Fibroblast of skin of abdomen (primary cell): ENCODE measurements at places on chromosomes 7 and 10.

DNA sequence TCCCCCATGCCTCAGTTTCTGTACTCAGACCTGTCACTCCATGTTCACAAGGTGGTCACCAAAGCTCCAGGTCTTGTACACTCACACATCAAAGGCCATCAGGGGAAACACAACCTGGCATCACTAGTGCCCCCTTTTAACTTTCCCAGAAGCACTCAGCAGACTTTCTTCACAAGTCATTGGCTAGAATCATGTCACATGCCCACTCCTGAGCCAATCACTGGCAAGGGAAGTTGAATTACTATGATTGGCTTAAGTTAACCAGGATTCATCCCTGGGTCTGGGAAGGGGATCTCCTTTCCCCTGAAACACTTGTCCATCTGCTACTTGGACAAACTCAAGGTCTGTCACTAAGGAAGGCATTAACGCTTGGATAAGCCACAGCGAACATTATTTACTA is 193.8 kb upstream of the PLXNA4 start:
- no peak for DNase-seq

DNA sequence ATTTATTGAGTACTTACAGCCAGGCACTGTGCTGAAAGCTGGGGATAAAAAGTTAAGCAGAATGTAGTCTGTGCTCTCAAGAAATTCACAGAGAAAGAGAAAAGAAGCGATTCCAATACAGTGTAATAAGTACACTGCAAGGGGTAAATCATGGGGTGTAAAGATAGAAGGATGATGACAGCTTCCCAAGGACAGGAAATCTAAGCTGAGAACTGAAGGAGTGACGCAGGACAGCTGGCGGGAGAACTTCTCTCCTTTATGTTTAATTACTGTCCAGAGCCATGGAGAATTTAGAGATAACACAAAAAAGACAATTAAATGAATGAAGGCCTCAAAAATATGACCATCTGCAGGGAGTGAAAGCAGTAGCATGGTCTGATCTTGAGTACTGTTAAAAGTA is 34.8 kb downstream of the C7orf33 start:
- no peak for DNase-seq

- DNase-seq = peak; percentile 1
These were observed 239.1 kb downstream of the PHF14 start for GRCh38 chr7:11212816-11213215.

DNA sequence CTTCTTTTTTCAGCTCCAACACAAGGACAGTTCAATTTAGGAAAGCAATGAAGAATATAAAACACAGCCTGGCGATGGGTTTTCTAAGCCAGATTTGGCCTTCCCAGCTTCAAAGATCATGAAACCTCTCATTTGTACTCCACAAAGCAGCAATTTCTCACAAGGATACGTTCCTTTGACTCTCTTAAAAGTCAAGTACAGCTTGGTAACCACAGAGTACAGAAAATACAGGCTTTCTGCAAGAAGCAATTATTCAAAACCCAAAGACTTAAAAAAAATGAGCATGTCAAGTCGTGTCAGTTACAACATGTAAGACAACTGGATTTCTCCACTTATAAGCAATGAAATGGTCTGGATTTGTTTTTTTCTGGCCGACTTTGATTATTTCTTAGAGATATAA is 321.4 kb downstream of the FGFR2 start:
- no peak for DNase-seq

- DNase-seq = no peak
These were observed 143.7 kb downstream of the PTPRN2 start for GRCh38 chr7:158443688-158444483.

- no peak for DNase-seq
These were observed 15.9 kb upstream of the STOX1 start for GRCh38 chr10:68811314-68812009.

GRCh38 chr10:115417585-115418265 is 324.6 kb downstream of the ATRNL1 start:
- DNase-seq = peak; percentile 58

DNA sequence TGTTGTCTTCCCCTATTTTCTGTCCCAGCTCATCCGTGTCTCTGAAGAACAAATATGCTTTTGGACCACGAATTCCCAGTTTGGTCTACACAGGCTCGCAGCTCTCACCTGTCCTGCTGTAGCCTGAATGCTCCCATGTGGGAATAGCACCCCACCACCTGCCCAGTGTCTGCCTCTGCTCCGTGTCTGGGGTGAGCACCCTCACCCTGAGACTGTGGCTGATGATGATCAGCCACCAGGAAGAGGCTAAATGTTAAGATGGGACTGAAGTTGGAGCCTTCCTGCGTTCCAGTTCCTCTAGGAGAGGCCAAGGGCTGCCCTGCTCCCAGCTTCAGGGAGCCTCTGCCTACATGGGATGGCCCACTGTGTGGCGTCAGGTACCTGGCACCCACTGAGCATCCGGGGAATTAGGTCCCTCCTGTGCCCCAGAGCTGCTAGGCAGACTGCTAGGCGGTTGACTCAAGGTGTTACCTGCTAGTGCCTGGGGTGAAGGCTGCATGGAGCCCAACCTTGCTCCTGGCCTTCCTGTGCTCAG is 3.7 kb downstream of the PGAM2 start:
- no peak for DNase-seq

GRCh38 chr10:61301575-61301974 is 151.6 kb downstream of the TMEM26 start:
- peak; percentile 4 for DNase-seq

DNA sequence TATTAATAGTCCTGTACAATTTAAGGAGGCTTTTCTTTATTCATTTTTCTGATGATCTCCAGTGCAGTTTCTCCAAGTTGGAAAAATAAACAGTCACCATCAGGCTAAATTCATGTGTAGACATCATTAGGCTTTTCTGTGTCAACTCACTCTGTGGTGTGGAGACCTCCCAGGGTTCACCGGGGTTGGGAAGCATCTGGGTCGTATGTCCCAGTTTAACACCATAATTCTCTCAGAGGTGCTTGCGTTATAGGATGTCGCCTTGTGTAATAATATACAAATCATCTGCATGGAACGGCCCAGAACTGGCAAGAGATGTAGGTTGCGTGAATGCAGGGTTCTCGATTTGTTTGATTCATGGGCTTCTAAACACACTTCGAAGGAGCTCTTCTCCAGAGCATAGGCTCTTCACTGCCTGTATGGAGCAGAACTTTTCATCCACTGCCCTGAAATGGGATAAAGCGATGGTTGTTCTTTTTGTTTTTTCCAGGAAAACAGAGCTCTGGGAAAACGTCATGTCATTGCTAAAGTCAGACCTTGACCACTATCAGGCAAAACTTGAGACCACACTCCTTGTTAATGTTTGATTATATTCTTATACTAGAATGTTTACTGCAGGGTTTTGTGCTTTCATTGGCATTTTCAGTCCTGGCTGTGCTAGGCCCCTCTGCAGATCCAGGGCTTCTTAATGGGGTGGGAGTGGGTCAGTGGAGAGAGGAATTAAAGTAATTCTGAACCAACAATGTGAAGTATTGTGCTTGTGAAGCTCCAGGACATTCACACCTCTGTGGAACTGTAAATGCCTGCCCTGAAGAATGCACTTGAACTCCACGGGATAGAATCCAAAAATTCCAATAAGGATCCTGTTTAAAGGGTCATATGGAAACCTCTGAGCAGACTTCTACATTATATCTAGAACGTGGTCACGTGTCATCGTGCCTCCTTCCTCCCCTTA is 172.8 kb downstream of the TRIL start:
- peak; percentile 49 for DNase-seq

DNA sequence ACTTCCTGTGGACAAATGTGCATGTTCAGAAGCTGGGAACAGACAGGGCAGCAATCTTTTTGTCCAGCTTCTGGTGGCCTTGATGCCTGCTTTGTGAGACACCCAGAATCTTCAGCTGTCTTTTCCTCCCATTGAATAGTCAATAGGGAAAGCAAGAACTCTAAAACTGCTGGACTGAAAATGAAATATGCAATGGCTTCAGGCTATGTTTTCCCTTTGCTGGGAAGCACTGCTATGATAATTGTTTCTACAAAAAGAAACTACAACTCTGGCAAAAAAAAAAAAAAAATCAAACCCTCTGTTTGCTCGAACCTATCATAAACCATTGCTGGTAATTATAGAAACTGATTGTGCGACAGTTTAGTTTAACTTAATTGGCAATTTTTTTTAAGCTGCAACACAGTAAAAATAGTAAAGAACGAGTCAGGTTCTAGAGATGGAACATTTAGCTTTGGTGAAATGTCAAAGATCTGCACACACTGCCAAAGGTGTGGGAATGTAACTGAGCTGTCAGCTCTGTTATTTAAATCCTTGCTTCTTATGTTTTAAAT is 79.1 kb upstream of the NEUROD6 start:
- no peak for DNase-seq

DNA sequence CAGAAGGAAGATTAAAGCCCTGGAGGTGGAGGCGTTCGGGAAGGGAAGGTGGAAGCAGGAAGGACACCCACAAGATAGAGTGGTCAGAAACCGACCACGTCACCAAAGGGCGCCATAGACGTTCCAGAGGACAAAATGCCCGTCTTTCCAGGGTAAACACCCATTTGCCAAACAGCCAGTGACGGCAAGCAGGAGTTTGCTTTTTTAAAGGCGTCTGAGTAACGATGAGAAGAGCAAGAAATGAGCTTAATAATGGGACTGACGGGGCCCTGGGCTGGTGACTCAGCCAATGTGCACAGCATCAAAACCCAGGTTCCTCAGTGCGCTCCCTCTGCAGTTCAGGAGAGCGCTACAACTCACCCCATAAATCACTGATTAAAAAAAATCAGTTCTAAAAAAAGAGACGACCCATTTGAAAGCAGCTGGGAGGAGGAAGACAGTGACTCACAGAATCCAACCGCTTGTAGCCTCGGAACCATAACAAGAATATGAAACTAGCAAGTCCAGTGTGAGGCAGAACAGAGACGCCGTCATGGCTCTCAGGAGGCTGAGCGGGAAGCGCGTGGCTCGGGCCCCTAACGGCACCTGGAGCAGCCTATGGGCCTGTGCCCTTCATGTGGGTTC is 5.9 kb downstream of the DIP2C start:
- peak; percentile 96 for DNase-seq

DNA sequence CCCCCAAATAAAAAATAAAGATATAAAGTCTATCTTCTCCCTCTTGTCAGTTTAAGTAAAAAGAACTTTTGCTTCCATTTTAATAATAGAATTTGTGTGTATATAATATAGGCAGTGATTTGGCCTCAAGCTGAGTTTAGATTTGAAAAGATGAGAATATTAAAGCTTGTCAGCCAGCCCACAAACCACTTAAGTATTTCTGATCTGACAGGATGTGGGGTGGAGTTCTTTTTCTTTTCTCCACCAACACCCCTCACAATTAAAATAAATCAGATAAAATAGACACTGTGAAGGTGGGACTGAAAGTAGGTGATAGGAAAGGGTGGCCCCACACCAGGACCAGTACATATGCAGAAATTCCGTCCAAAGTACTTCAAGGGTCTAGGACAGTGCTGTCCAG is 714.1 kb downstream of the AUTS2 start:
- no peak for DNase-seq

- no peak for DNase-seq
These were observed 426.4 kb downstream of the TYW1 start for GRCh38 chr7:67423065-67423464.

DNA sequence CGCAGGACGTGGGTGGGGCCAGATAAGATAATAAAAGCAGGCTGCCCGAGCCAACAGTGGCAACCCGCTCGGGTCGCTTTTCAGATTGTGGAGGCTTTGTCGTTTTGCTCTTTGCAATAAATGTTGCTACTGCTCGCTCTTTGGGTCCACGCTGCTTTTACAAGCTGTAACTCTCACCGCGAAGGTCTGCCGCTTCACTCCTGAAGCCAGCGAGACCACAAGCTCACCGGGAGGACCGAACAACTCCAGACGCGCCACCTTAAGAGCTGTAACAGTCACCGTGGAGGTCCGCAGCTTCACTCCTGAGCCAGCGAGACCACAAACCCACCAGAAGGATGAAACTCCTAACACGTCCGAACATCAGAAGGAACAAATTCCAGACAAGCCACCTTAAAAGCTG is 286.6 kb upstream of the MAGI2 start:
- no peak for DNase-seq

GRCh38 chr10:102630663-102631062 is 13.6 kb upstream of the TRIM8 start:
- DNase-seq = no peak

DNA sequence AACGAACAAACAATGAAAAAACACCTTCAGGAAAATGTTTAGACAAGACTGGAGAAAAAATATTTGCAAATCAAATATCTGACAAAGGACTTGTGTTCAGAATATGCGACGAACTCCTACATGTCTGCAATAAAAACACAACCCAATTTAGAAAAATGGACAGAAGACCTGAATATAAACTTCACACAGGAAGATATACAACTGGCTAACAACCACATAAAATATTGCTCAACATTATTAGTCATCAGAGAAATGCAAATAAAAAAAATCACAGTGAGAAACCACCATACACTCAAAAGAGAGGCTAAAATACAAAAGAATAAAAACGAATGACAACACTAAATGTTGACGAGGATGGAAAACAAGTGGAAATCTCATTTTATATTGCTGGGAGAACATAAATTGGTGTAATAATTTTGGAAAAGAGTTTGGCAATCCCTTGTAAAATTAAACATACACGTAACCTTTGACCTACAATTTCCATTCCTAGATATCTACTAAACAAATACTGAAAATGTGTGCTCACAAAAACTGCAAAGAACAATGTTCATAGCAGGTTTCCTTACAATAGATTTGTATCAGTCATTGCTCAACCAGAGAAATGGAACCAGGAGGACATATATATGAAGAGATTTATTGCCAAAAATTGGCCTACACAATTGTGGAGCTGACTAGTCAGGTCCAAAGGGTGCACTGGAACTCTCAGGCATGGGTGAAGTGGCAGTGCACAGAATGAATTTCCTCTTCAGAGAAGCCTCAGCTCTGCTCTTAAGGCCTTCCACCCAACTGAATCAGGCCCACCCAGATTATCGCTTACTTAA is 82.9 kb upstream of the OGDHL start:
- DNase-seq = peak; percentile 18

DNA sequence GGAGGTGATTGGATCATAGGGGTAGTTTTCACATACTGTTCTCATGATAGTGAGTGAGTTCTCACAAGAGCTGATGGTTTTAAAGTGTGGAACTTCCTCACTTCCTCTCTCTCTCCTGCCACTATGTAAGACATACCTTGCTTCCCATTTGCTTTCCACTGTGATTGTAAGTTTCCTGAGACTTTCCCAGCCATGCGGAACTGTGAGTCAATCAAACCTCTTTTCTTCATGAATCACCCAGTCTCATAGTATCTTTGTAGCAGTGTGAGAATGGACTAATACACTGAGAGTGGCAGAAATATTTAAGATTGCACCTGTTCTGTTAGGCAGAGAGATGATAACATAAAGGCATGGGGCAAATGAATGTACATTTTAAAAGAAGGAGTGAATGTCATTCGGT is 507.8 kb downstream of the SORCS3 start:
- DNase-seq = peak; percentile 7

- DNase-seq = no peak
These were observed 239.9 kb downstream of the ADRA2A start for GRCh38 chr10:111316722-111317212.

DNA sequence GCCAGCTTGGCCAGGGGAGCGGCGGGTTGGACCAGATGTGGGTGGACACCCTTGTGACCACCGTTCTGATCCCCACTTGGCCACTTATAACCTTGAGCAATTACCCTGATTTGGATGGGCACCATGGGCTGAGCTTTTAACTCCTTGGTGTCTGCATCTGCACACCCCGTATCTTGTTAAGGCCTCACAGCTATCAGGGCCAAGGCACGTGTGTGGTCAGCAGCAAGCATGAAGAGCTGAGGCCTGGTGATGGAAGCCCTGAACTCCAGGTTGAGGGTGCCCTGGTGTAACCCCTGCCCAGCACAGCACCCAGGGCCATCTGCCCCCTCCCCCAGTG is 89.2 kb downstream of the ZMIZ1 start:
- no peak for DNase-seq

- peak; percentile 35 for DNase-seq
These were observed 96.9 kb downstream of the RTKN2 start for GRCh38 chr10:62171791-62172190.
